ENCODE measurements at places on chromosomes 2 and 18.

DNA sequence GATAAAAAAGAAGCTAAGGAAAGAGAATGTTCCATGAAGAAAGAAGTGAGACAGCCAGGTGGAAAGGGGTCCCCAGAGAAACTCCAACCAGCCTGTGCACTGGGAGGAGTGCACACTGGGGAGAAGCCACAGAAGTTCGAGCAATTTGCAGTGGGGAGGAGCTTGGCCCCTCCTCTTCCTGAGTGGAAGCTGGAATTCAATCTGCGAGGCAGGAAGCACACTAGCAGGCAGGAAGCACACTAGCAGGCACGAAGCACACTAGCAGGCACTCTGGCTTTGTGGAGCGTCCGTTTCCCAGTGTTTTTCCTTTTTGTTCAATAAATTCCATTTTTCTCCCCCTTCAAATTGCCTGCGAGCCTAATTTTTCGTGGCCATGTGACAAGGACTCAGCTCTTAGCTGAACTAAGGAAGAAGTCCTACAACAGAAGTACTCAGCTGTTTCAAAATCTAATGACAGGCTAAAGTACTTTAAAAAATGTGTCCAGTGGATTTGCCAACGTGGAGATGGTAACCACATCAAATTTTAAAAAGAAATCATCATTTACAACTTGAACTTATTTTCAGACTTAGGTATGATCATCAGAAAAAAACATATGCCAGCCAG lies 21.4 kb upstream of the SPIRE1 start:
- DNase-seq = no peak

GRCh38 chr18:52569492-52569891 lies 229.5 kb downstream of the DCC start:
- DNase-seq = no peak

- no peak for DNase-seq
Observed at GRCh38 chr18:27843783-27844777, 332.9 kb downstream of the CDH2 start.

DNA sequence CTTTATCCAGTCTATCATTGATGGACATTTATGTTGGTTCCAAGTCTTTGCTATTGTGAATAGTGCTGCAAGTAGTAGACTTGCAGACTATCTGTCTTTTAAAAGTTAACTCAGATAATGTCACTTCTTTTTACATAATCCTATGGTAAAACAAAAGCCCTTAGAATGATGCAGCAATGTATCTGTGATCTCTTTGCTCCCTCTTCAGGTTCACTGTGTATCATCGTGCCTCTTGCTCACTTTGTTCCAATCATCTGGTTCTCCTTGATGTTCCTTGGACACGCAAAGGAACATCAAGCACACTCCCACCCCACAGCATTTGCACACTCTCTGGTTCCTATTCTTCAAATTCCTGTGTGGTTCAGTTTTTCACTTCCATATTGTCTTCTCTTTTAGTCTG lies 472.5 kb upstream of the ZNF804A start:
- DNase-seq = no peak

GRCh38 chr2:231781798-231782726 lies 980 bp upstream of the PDE6D start:
- no peak for DNase-seq

DNA sequence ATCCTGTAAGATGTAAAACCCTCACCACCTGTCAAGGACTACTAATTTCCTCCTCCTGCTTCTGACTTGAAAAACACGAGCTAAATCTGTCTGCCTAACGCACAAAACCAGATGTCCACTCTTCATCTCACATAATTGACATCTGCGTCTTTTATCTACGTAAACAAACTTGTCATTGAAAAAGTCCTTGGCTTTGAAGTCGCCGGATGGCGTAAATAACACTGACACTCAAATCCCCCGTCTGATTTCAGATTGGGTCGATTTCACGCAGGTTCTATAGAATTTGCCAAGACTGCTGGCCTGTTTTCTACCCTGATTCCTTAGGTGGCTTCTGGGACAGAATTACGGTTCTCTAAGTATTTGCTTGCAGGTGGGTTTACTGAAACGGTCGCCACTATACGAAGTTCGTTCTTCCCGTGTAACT lies 539 bp upstream of the MOB4 start:
- no peak for DNase-seq

GRCh38 chr2:38174646-38175423 lies 98.9 kb upstream of the CYP1B1 start:
- DNase-seq = no peak
